ENCODE measurements at places on chromosomes 6 and 20.
A peak's percentile ranks its signal among the peaks of the same experiment; 100 is the strongest.

DNA sequence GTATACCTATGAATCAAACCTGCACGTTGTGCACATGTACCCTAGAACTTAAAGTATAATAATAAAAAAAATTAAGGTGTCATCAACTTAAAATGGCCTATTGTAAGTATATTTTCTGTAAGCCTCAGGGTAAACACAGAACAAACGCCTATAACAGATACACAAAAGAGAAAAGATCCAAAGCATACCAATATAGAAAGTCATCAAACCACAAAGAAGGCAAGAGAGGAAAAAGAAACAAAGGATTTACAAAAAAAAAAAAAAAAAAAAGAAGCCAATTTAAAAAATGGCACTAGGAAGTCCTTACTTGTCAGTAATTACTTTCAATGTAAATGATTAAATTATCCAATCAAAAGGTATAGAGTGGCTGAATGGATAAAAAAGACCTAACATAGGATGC is 24.6 kb upstream of the ASF1A start:
- no peak for DNase-seq
- no peak overlapping the region for H3K27ac ChIP-seq
- no peaks in the 10 kb centered on the region for H3K4me1 ChIP-seq

- H3K4me3 ChIP-seq = no peak overlapping the region
- H3K27me3 ChIP-seq = no peaks in the 10 kb centered on the region
- peaks cover 59% of the 10 kb centered on the region for H3K4me1 ChIP-seq
- H3K27ac ChIP-seq = peak overlapping the region; percentile 88
These were observed 4.1 kb downstream of the RBM38 start for GRCh38 chr20:57395111-57395966.

GRCh38 chr20:19737025-19737424 is 21.0 kb upstream of the RIN2 start:
- no peak overlapping the region for H3K4me3 ChIP-seq
- H3K27ac ChIP-seq = no peak overlapping the region
- peak; percentile 26 for DNase-seq
- H3K36me3 ChIP-seq = no peaks in the 10 kb centered on the region

GRCh38 chr6:31775184-31775583 is 1.9 kb downstream of the VWA7 start:
- H3K36me3 ChIP-seq = no peaks in the 10 kb centered on the region
- H3K27ac ChIP-seq = no peak overlapping the region
- DNase-seq = no peak
- H3K4me1 ChIP-seq = peaks cover 9% of the 10 kb centered on the region
- H3K4me3 ChIP-seq = no peak overlapping the region
- no peaks in the 10 kb centered on the region for H3K27me3 ChIP-seq

DNA sequence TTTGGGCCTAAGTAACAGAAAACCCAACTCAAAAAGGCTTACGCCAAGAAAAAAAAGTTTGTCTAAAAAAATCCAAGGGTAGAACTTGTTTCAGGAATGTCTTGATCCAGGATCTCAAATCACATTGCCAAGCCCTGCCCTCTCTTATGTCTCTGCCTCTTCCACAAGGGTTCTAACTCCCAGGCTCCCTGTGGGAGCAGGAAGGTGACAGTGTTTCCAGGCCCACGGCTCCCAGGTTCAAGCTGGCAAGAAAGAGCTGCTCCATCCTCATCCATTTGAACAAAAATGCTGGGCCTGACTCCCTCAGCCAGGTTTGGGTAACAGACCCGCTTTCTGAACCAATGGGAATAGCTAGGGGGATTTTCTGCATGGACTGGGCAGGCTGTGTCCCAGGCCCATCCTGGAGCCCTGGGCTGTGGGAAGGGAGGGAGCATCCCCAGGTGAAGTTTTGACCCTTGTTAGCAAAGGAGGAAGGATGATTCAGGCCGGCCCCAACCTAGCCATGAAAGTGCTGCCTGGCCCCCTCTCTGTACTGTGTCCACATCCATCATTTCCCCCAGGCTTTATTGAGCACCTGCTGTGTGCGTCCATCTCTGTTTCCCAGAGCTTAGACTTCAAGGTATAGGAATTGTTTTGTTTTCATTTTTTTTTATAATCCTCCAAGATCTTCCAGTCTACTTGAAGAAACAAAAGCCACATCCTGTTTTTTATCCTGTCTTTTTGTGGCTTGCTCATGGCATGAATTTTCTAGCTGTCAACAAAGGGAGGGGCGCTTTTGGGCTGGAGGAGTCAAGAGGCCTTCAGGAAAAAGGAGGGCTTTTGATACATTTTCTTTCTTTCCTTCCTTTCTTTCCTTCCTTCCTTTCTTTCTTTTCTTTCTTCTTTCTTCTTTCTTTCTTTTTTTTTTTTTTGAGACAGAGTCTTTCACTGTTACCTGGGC is 159.8 kb downstream of the TFAP2C start:
- H3K4me1 ChIP-seq = no peaks in the 10 kb centered on the region
- H3K4me3 ChIP-seq = no peak overlapping the region
- H3K36me3 ChIP-seq = no peaks in the 10 kb centered on the region
- H3K27ac ChIP-seq = no peak overlapping the region
- DNase-seq = no peak
- no peaks in the 10 kb centered on the region for H3K27me3 ChIP-seq
